ENCODE measurements at places on chromosomes 4 and X. TPM values are rescaled to one million over a fixed set of nuclear protein-coding genes. Genes with fewer than 3 reads are reported as not detected.

- no peaks in the 10 kb centered on the region for H3K36me3 ChIP-seq
- H3K27me3 ChIP-seq = no peaks in the 10 kb centered on the region
- DNase-seq = no peak
These were observed 23.1 kb downstream of the CD40LG start for GRCh38 chrX:136671006-136671610.

The EREG gene
- 1.7 TPM for total RNA-seq

DNA sequence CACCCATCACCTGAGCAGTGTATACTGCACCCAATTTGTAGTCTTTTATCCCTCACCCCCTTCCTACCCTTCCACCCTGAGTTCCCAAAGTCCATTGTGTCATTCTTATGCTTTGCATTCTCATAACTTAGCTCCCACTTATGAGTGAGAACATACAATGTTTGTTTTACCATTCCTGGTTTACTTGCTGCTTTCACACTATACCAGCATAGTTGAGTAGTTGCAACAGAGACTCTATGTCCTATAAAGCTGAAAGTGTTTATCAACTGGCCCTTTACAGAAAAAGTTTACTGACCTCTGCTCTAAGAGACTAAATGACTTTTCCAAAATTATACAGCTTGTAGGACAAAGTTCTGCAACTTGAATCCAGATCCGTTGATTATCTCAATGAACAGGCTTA is 61.1 kb upstream of the BLTP1 start:
- no peak overlapping the region for H3K27ac ChIP-seq
- no peaks in the 10 kb centered on the region for H3K4me1 ChIP-seq
- DNase-seq = no peak
- no peaks in the 10 kb centered on the region for H3K27me3 ChIP-seq

DNA sequence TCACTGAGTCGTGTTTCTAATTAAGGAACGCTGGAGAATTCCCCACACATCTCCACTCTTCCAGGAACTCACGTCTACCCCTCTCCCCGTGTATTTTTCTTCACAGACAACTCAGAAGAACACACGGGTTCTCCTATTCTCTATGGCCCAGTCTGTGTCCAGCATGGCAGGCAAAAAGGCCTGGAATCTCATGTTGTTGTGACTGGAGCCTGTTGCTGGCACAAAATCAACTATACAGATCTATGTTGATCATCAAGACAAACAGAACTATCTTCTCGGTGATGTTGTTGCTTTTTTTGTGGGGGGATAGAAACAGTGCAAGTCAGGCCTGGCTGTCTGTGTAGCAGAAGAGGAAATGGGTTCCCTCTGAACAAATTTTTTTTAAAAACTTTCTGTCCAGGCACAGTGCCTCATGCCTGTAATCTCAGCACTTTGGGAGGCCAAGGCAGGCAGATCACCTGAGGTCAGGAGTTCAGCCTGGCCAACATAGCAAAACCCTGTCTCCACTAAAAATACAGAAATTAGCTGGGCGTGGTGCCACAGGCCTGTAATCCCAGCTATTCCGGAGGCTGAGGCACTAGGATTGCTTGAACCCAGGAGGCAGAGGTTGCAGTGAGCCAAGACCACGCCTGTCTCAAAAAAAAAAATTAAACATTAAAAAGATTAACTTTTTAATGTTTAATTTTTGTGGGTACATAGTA is 50.5 kb upstream of the CBR4 start:
- DNase-seq = no peak
- H3K27ac ChIP-seq = no peak overlapping the region
- peaks cover 16% of the 10 kb centered on the region for H3K4me1 ChIP-seq
- no peaks in the 10 kb centered on the region for H3K27me3 ChIP-seq

GRCh38 chr4:114752391-114753165 is 154.0 kb downstream of the UGT8 start:
- H3K4me1 ChIP-seq = no peaks in the 10 kb centered on the region
- no peak overlapping the region for H3K27ac ChIP-seq
- H3K27me3 ChIP-seq = no peaks in the 10 kb centered on the region
- H3K36me3 ChIP-seq = no peaks in the 10 kb centered on the region

The ARHGAP36 gene
- not detected for total RNA-seq

- no peak overlapping the region for H3K27ac ChIP-seq
- no peaks in the 10 kb centered on the region for H3K36me3 ChIP-seq
- no peaks in the 10 kb centered on the region for H3K27me3 ChIP-seq
- no peak for DNase-seq
- no peaks in the 10 kb centered on the region for H3K4me1 ChIP-seq
These were observed 827.9 kb downstream of the PCDH7 start for GRCh38 chr4:31548021-31548420.

DNA sequence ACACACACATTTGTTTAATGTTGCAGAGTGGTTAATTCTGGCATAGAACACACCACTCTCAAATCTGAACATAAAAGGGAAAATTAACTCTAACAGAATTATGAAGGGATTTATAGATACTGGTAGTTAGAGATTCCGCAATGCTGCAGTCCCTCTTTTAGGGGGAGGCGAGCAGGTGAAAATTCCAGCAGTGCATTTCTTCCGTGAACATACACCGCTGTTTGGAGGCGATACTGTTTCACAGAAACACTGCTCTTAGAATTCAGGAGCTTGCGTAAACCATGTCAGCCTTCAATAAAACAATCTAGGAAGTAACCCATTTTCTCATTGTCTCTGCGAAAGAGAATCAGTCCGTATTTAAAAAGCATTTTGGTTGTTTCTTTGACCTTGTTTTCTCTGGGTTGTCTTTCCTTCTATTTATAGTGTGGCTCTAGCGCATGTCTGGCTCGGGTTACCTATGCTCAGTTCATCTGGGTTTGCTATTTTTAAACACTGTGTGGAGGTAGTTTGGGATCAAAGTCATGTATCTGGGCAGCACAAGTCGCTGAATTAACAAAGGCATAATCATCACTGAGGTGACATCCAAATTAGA is 90.4 kb downstream of the GPAT3 start:
- no peak overlapping the region for H3K27ac ChIP-seq
- no peaks in the 10 kb centered on the region for H3K36me3 ChIP-seq
- H3K4me3 ChIP-seq = no peak overlapping the region
